Activated naive CD8-positive, alpha-beta T cell treated with anti-CD3 and anti-CD28 coated beads, Interleukin-2, amount 50 U/mL, for 16 hours (primary cell): ENCODE measurements at places on chromosomes 16 and 17.

DNA sequence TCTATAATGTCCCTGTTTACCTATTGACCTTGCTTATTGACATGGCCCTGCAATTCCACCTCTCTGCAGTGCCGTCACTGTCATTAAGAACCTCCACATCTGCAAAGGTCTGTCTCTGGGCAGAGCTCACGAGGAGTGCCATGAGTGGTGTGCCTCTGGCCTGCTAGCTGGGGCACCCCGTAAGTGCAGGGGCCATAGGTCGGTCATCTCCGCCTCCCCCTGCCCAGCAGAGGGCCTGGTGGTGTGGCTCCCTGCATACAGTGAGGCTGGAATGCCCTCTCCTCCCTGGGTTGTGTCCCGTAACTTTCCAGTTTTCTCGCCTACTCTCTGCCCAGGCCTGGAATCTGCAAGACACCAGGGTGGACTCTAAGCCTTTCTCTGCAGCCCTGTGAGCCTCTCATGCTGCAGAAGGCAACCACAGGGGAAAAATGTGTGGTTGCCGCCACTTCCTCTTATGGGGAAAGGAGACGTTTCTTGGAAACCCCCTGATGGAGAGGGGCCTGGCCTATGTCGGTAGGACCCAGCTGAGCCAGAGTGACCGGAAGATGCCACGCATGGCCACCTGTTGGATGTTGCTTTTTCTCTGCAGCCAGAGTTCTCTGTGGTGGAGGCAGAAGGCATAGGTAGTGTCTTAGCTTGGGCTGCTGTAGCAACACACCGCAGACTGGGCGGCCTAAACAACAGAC is 2.7 kb upstream of the SNX20 start:
- no peak for DNase-seq

- DNase-seq = no peak
Observed at GRCh38 chr17:42135664-42136653, 13.4 kb downstream of the HSPB9 start.

DNA sequence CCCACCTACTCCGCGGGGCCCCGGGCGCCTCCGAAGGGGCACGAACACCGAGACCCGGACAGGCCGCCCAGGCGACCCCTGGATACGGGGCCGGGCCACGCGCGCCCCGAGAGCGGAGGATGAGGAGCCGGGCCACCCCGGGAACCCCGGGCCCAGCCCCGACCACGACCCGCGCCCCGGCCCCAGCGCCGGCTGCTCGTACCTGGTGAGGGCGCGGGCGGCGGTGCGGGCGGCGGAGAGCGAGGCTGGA is 192 bp downstream of the FASN start:
- DNase-seq = no peak

DNA sequence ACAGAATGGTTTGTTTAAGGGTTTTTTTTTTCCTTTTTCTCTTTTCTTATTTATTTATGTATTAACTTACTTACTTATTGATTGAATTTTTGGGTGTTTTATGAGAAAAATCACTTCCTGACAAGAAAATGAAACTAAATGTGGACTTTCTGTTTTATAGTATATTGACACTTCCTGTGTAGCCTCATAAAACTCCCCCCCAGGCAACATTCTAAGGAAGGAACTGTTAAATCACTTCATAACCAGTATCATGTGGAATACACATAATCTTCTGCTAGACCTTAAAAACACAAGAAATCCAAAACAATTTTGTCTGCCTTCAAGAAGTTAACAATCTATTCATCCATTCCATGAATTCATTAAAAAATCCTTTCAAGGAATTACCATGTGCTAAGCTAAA is 164.1 kb upstream of the TOM1L1 start:
- no peak for DNase-seq

GRCh38 chr16:77223184-77223583 is 24.0 kb downstream of the SYCE1L start:
- DNase-seq = no peak

- DNase-seq = no peak
Observed at GRCh38 chr16:73553941-73554660, 506.2 kb upstream of the ZFHX3 start.

DNA sequence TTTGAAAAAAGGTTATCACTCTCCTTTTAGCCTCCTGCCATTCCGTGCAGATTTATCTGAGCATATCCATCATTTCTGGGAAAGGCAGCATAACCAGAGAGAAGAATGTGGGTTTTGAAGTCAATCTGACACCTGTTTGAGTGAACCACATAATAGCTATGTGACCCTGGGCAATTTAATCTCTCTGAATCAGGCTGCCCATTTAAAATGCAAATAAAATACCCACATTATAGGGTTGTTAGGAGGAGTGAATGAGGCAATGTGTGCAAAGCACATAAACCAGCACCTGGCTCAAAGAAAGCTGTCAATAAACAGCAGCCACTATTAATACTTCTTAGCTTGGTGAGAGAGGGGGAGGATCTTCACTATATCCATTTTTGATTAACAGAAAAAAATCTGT is 88.0 kb downstream of the CACNG1 start:
- DNase-seq = no peak

DNA sequence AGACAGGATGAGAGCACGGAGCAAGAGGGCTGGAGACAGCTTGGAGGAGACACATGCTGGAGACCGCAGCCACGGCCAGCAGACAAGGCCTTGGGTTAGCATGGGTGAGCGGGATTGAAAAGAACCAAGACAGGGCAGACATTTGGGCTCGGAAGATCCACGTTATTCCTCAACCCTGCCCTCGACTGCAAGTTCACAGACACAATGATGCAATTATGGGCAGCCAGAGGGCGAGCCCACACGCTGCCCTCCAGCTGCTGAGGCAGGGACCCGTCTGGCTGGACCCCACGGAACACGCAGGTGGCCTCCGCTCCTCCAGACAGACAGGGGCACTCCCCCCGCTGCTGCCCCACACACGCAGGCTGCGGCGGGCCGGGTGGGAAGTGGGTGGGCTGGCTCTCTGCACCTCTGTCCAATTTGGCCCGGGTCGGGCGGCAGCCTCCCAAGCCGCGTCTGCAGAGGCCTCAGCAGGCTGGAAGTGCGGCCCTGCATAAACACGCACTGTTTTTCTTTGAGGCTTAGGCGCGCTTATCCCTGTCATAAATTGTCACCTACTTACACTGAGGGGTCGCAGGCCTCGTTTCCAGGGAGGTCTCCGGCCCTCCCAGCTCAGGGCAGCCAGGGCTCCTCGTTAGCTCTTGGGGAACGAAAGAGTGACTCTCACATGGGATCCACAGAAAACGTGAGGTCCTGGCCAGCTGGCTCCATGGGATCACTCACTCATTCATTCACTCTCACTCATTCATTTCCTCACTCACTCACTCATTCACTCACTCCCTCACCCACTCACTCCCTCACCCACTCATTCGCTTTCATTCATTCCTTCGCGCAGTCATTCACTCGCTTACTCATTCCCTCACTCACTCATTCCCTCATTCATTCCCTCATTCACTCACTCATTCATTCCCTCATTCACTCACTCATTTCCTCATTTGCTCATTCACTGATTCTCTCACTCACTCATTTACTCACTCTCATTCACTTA is 303.9 kb downstream of the C16orf95 start:
- no peak for DNase-seq

GRCh38 chr17:76735006-76735405 is 2.1 kb downstream of the SRSF2 start:
- DNase-seq = no peak

- DNase-seq = no peak
Observed at GRCh38 chr17:10290041-10290440, 82.8 kb downstream of the MYH13 start.

GRCh38 chr16:27786221-27786922 is 236.4 kb downstream of the KATNIP start:
- no peak for DNase-seq

DNA sequence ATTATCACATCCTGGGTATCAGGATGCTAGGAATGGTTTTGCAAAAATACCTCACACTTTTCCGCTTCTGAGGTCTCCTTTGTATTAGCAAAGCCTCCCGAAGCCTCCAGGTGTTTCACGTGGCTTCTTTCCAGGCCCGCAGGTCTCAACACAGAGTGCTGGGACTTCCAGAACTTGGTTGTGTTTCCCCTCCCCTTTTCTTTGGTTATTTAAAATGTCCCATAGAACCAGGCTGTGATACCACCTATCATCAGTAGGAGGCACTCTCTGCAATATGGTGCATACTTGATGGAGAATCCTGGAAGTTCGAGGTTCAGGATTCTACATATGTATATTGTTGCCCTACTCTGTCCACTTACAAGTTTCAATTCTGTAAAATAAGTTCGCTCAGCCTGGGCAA is 28.8 kb downstream of the ATP2C2 start:
- DNase-seq = no peak

- DNase-seq = no peak
Observed at GRCh38 chr16:68659412-68660358, 14.6 kb downstream of the CDH3 start.

- peak; percentile 43 for DNase-seq
Observed at GRCh38 chr16:3065069-3065741, at the start of gene IL32. Gene IL32, plus strand, starts transcription at chr16:3065640. Its CDS starts 172 bp downstream, at chr16:3065812.

- DNase-seq = no peak
Observed at GRCh38 chr16:88904676-88905365, 38.4 kb upstream of the PABPN1L start.

GRCh38 chr16:76964464-76965154 is 226.4 kb upstream of the MON1B start:
- no peak for DNase-seq
